ENCODE measurements at places on chromosomes 2 and 18.

- ATAC-seq, result no peak
Observed at GRCh38 chr2:40471866-40472265, 20.0 kb upstream of the SLC8A1 start.

DNA sequence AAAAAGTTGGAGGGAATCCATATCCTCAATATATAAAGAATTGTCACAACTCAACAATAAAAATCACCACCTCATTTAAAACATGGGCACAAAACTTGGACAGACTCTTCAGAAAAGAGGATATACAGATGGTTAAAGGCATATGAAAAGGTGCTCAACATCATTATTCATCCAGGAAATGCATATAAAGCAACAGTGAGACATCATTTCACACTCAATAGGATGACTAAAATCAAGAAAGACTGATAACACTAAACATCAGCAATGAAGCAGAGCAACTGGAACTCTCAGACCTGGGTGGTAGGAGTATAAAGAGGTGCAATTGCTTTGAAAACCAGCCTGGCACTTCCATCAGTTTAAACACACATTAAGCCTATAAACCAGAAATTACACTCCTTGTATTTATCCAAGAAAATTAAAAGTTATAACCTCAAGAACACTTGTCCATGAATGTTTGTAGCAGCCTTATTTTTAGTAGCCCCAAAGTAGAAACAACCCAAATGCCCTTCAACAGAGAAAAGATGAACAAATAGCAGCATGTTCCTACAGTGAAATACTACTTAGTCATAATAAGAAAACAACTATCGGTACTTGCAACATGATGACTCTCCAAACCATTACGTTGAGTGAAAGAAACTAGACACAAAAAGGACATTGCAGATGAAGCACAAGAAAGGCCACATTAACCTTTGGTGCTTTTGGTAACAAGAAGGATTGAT is 79.1 kb upstream of the TANC1 start:
- ATAC-seq, result no peak

DNA sequence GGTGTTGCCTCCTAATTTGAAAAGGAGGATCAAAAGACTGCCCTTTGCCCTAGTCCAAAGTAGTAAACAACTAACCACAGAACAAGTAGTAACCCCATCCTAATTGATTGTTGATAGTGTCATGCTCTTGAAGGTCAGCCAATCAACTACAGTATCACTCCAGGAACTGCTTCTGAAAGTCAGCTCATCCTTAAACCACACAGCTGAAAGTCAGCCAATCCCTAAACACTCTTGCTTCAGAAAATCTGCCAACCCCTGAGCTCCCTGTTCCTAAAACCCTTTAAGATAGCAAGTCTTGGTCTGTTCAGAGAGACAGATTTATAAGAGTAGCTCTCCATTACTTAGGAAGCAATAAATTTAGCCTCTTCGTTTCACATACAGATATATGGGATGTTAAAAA is 51.6 kb upstream of the CPO start:
- no peak for ATAC-seq

GRCh38 chr2:75541430-75541829 is 19.3 kb downstream of the EVA1A start:
- no peak for ATAC-seq

- peak; percentile 48 for ATAC-seq
Observed at GRCh38 chr2:32715391-32715841, 87.6 kb downstream of the TTC27 start.

DNA sequence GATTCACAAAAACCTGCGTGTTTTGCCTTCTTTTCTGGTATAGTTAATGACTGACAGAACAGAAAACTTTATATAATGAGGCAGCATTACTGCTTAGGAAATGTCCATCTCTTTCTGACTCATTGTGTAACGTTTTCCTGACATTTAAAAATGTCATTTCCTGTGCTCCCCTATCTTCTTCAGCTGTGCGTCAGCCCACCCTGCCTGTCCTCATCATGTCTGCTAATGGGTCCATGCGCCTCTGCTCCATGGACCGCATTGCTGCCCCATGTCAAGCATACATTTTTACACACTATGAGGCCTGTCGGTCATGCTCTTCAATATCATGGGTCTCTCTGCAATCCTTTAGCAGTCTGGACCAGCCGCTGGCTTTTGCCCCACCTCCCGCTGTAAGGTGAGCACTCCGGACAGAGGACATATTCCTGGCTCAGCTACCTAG is 234.3 kb downstream of the CDCA7 start:
- no peak for ATAC-seq

GRCh38 chr2:197846777-197847176 is 42.4 kb downstream of the PLCL1 start:
- no peak for ATAC-seq

- no peak for ATAC-seq
Observed at GRCh38 chr2:82198809-82199492, 1894.4 kb upstream of the LRRTM1 start.

GRCh38 chr18:3972291-3972930 is 482.7 kb downstream of the DLGAP1 start:
- ATAC-seq, result no peak

DNA sequence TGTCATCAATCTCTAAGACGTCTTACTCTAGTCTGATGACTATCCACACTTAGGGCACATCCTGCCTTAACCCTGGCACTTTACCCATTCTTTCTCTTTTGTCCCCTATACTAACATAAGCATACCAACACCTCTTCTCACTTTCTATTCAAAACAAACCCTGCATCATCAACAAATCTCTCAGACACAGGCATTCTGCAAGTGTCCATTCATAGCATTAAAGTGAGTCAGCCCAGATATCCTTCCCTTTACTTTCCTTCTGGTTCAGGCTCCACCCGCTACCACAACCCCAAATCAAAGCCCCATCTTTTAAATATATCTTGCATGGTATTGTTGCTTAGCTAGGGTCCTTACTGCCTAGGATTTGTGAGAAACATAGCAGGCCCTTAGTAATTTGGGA is 3.8 kb downstream of the GRB14 start:
- no peak for ATAC-seq

DNA sequence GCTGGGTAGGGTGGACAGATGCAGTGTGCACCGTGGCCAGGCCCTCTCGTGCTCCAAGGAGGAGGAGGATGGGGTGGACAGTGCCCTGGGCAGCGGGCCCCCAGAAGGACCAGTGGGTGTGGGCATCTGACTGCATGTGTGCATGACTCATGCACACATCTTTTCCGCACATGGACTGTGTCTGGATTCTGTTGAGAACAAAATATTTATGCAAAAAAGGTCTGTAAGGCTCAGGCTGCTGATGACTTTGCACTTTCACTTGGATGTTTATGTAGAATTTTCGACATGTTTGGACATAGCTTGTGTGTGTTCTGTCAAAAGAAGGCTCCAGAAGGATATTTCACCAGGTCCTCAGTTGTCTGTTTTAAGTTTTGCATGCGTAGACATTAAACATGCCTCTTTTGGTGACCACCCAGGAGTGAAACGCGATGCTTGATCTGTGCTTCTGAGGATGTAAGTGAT is 45.6 kb downstream of the MTCL1 start:
- peak; percentile 47 for ATAC-seq

- ATAC-seq, result no peak
Observed at GRCh38 chr18:46362533-46362932, 258.3 kb downstream of the HAUS1 start.

GRCh38 chr2:237685408-237685807 is 58.0 kb downstream of the LRRFIP1 start:
- ATAC-seq, result no peak

GRCh38 chr2:170715062-170715931 is at the start of gene SP5:
Gene SP5 (plus strand): TSS chr2:170715337. CDS start chr2:170715513, 176 bp downstream.
- ATAC-seq, result peak; percentile 35

- peak; percentile 88 for ATAC-seq
Observed at GRCh38 chr18:79567481-79568147, 112.0 kb upstream of the CTDP1 start.

GRCh38 chr2:15073664-15074063 is 441.1 kb downstream of the LRATD1 start:
- ATAC-seq, result no peak

- no peak for ATAC-seq
Observed at GRCh38 chr2:234912437-234912836, 39.4 kb upstream of the SH3BP4 start.

GRCh38 chr2:182019731-182020130 is 34.1 kb downstream of the PPP1R1C start:
- no peak for ATAC-seq

DNA sequence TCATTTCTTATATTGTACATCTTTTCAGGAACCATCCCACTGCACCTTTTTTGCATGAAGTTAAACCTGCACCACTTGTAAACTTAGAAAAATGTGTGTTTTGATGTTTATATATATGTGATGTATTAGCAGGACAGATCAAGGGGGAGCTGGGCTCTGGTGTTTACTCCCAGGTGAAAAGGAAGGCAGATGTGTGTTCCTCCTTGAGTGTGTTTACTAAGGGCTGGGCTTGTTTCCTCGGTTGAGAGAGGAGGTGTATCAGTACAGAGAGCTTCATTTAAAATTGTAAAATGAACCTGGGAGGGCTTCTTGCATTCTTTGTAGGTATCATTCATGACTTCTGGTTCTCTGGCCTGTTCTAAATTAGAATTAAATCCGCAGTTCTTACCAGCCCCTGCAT is 14.8 kb downstream of the LPIN1 start:
- ATAC-seq, result no peak

GRCh38 chr2:171316220-171316619 is 117.6 kb downstream of the METTL8 start:
- no peak for ATAC-seq

- peak; percentile 91 for ATAC-seq
Observed at GRCh38 chr2:158781353-158781961, 13.7 kb upstream of the DAPL1 start.

DNA sequence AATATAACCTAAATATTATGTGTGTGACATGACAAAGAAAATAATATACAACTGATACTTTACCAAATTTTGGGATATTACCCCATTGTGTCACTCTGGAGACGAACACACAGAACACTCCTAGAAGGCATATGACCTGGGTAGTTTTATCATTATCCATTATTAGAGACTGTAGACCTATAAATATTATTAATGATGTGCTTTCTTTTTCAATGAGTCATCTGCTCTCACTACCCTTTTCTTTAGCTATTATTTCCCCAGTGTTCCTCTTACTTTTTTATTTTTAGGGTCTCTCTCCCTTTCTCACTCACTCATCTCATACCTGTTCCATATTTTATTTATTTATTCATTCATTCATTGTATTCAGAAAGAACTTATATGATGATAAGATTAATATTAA is 143.3 kb upstream of the ITGA4 start:
- ATAC-seq, result no peak

- peak; percentile 86 for ATAC-seq
Observed at GRCh38 chr2:68715353-68716041, 19.1 kb upstream of the ARHGAP25 start.

GRCh38 chr2:66495788-66496640 is 61.1 kb downstream of the MEIS1 start:
- ATAC-seq, result peak; percentile 94

GRCh38 chr2:38750011-38750890 is 910 bp downstream of the SRSF7 start:
- ATAC-seq, result peak; percentile 75

DNA sequence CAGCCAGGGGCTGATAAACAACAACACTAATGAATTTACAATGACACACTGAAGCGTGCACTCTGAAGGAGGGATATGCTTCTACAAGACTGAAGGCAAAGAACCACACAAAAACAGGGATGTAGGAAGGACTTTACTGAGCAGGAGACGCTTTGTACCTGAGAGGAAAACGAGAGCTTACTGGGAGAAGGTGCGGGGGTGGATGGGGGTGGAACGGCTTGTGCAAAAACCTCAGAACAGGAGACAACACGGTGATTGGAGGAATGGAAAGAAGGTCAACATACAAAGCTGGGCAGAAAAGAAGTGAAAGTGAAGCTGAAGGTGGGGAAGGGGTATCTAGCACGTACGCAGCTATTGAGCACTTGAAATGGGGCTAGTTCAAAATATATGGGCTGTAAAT is 93.1 kb downstream of the SLC8A1 start:
- ATAC-seq, result no peak

DNA sequence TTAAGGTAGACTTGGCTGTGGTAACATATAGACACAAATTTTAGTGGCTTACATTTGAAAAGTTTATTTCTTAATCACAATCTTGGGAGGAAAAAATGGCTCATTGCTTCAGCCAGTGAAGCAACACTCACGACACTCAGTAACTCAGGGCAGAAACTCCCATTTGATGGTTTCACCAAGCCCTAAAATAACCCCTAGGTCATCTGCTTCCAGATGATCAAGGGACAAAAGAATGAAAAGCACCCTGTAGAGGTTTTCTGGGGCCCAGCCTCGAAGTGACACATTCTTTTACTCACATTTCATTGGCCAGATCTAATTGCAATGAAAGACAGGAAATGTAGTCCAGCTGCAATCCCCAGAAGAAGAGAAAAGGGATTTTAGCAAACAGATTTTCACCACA is 275.9 kb downstream of the TMX3 start:
- peak; percentile 51 for ATAC-seq

GRCh38 chr2:11026286-11026921 is 114.7 kb downstream of the KCNF1 start:
- ATAC-seq, result no peak

DNA sequence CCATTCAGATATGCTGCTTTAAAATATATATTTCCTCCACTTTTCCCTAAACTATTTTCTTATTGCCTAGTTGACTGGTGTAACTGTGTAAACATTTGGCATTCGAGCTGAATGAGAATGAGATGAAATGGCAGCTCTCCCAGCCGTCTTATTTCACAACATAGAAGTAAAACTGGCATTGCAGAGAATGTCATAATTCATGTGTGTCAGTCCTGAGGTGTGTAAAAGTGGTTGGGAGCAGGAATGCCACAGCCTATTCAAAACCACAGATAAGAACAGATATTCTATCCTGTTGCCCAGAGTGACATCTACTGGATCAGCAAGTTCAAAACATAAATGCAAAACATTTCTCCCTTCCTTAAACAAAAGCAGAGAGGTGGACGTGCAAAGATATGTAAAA is 565.5 kb upstream of the CHAC2 start:
- ATAC-seq, result peak; percentile 69

DNA sequence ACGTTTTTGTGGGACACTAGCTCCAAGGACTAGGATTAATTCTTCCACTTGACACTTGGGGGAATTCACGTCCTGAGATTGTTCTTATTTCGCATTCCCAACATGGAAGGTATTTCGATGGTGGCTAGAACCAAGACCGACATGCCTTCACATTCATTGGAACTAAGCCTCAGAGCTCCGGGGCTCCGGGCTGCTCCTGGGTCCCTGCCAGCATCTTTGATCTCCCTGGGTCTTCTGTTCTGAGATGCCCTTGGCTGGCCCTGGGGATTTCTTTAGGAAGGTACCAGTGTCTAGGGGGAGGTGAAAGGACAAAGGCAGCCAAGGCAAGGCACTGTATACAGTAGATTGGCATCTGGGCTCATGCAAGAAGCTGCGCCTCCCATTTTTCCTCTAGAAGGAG is 76.8 kb downstream of the DYSF start:
- ATAC-seq, result no peak

GRCh38 chr2:201515573-201516246 is 64.2 kb downstream of the STRADB start:
- ATAC-seq, result no peak

GRCh38 chr18:51051105-51051712 is 21.2 kb downstream of the SMAD4 start:
- peak; percentile 61 for ATAC-seq

- ATAC-seq, result no peak
Observed at GRCh38 chr2:188016917-188017316, 274.8 kb upstream of the GULP1 start.
